ENCODE measurements at places on chromosomes 5 and 9.

DNA sequence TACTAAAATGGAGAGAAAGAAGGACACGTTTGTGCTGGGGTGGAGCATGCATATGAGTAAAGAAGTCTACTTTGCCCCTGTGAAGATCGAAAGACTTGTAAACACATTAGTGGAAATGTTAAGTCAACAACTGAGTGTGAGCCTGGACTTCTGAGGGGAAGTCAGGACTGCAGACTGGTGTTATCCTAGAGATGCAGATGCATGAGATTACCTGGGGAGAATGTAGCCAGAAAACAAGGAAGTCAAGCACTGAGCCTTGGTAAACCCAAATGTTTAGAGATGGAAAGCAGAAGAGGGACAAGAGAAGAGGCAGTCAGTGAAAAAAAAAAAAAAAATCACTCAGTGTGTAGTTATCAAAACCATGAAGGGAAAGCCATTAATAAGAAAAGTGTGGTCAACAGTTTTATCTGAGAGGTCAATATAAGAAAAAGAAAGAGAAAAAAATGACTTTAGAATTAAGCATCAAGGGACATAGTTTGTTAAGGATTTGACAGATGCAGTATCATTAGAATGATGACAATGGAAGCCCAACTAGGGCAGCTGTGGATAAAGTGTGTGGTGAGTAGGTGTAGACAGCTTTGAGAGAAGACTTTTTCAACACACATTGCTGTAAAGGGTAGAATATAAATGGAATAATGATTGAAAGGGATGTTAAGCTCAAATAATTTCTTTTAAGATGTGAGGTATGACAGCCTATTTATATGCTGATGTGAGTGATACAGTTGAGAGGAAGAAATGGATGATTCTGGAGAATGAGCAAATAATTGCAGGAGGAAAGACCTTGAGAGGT lies 22.2 kb downstream of the JAKMIP2 start:
- DNase-seq: no peak

- no peak for DNase-seq
Measured at GRCh38 chr5:40278881-40279280, 400.8 kb upstream of the PTGER4 start.

DNA sequence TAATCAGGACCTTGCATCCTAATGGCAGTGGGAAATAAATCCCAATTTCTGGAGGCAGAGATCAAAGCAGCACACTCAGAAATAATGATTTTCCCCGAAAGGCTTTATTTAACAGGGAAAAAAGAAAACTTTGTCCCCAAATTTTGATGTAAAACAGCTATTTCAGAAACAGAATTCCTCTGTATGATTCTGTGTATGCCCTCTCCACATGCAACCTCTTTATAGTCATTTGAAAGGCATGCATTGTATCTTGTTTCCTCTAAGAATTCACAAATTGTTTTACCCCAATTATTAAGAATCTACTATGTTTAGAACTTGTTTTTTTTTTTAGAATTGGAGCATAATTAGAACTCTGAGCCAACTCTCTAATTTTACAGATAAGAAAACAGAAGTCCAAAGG lies 2.7 kb upstream of the PTAR1 start:
- DNase-seq: no peak

GRCh38 chr5:98391921-98392625 lies 381.4 kb upstream of the RGMB start:
- DNase-seq: no peak

DNA sequence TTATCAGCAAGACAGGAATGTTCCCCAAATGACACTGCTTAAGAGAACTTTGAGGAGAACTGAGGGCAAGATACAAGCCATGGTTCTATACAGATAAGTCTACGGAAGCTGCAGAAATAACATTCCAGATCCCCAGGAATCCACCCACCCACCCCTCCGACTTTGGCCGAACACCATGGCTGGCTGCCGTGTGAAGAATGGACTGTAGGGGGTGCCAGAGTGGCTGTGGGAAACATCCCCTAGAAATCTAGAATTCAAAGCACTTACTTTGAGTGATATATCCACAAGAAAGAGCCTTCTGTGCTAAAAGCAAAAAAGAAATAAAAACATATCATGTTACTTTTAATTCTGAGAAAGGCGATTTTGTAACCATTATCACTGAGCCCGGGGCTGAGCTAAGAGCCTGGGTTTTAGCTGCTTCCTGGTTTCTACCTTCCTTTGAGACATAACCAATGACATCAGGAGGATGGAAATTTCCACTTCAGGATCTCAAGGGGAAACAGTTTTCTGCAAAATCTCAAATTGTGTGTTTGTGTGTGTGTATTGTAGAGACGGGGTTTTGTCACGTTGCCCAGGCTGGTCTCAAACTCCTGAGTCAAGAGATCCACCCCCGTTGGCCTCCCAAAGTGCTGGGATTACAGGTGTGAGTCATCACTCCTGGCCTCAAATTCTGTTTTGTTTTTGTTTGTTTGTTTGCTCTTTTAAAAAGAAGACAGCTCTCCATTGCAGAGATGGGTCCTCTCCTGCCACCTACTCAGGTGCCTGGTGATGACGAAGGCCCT lies 36.4 kb downstream of the GGTA1 start:
- DNase-seq: peak; percentile 28

- DNase-seq: no peak
Measured at GRCh38 chr5:136242136-136242535, 49.2 kb upstream of the SMIM32 start.

DNA sequence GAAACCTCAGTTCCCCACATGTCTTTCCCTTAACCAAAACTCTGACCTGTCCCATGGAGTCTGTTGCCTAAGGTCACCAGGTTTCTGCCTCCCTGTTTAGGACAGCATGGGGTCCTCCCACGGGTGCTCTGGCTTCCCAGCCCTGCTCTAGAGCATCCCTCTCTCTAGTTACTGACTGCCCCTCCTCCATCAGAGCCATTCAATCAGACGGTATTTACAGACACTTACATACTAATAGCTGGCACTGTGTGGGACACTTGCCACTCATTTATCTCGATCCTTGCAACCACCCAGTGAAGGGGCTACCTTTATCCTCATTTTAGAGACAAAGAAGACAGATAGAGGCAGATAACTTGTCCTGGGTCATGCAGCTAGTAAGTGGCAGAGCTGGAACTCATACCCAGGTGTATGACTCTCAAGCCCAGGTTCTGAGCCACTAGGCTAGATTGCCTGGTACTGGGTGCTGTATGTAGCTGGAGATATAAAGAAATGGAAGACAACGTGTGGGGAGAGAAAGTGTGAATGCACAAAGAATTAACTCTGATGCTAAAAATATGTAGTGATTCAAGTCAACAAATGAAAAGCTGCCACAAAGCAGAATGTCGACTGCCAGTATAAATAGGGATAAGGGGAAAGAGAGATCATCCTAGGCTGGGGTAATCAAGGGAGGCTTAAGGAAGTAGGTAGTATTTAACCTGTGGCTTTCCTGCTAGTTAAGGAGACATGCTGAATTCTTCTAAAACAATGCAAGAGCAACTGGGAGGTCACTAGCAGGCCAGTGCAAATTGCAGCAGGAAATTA lies 52.5 kb upstream of the PDE8B start:
- DNase-seq: no peak

GRCh38 chr5:176959051-176959450 lies 47.5 kb downstream of the UIMC1 start:
- peak; percentile 65 for DNase-seq

GRCh38 chr9:113898596-113898995 lies 22.5 kb downstream of the ZNF618 start:
- DNase-seq: no peak

GRCh38 chr9:88933607-88934379 lies 57.5 kb upstream of the S1PR3 start:
- no peak for DNase-seq

GRCh38 chr5:10301842-10302610 lies 5.7 kb downstream of the CMBL start:
- DNase-seq: no peak

GRCh38 chr5:91419571-91420537 lies 36.7 kb upstream of the ARRDC3 start:
- peak; percentile 58 for DNase-seq

DNA sequence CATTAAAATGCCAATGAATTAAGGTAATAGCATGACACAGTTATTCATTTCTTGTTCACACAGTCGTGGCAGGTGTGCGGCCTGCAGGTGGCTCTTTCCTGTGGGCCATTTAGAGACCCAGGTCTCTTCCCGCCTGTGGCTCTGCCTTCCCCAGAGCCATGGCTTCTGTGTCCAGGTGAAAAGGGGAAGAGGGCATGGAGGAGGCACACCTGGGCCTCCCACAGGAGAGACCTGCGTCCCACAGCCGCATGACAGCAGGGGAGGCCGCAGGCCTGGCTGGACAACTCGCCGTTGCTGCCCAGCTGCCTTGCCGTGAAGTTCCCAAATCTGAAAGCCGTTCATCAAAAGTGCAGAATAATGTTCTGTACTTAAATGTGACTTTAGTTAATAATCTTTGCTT lies 14.4 kb upstream of the PLEKHG4B start:
- no peak for DNase-seq

DNA sequence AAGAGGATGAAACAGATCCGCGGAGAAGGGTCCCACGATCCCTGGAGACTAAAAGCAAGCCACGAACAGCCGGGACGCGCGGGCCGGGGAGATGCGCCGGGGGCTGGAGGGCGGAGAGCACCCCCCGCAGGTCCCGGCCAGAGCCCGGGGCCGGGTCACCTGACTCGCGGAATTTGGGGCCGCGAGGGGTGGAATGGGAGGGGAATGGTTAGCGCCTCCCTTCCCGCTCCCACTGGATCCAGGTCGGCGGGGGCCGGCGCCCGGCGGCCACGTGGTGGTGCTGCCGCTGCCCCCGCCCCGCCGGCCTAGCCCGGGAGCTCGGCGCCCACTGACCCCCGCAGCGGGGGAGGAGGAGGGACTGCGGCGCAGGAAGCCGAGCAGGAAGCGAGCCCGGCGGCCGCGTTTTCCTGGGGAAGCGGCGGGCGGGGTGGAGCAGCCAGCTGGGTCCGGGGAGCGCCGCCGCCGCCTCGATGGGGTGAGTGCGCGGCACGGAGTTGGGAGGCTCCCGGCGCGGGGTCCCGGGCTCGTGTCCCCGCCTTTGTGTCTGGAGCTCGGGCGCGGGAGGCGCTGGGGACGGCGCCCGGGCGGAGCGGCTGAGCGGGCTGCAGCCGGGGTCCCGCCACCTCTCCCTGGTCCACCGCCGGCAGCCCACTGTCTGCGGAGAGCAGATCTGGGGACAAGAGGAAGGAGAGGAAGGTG lies at the start of gene RAI14:
Gene RAI14, plus strand, starts transcription at position 328 of the 699 bp plus-strand sequence. CDS start 30,592 bp downstream, outside the sequence.
- no peak for DNase-seq

Measured in AML-193 (cell line).